Activated T-cell treated with anti-CD3 and anti-CD28 coated beads for 24 hours (primary cell): ENCODE measurements at places on chromosomes 12 and 14.

- DNase-seq = no peak
Measured at GRCh38 chr14:73133795-73134194, 2.5 kb upstream of the PSEN1 start.

GRCh38 chr12:51293696-51294095, 23.5 kb upstream of the SMAGP start:
- DNase-seq = no peak

- no peak for DNase-seq
Measured at GRCh38 chr12:64745259-64745807, 13.9 kb downstream of the GNS start.

GRCh38 chr14:83611491-83611890, 1918.5 kb upstream of the FLRT2 start:
- DNase-seq = no peak

GRCh38 chr12:5187136-5187535, 143.5 kb downstream of the KCNA5 start:
- no peak for DNase-seq

GRCh38 chr12:90922145-90922627, 32.8 kb downstream of the CCER1 start:
- DNase-seq = no peak

- DNase-seq = no peak
Measured at GRCh38 chr12:63845726-63846125, 1.2 kb downstream of the SRGAP1 start.

- DNase-seq = no peak
Measured at GRCh38 chr12:69514111-69514510, 43.9 kb downstream of the FRS2 start.

DNA sequence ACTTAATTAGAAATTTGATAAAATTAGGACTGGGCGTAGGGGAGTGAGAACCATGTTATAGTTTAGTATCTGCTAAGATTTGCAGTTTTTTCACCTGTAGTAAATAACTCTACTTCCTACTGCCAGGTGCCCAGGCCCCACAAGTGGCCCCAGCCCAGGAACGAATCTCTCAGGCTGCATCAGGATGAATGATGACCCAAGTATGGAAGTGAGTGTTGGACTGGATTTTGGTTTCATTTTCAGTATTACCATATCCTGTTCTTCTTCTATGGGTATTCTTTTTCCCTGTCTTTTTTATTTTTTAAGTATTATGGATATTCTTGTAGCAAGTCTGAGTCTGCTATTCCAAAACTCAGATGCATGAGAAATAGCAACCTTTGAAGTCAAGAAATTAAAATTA, 120.3 kb upstream of the BCAT1 start:
- no peak for DNase-seq

GRCh38 chr12:53585448-53586125, 40.6 kb downstream of the ATF7 start:
- DNase-seq = no peak

DNA sequence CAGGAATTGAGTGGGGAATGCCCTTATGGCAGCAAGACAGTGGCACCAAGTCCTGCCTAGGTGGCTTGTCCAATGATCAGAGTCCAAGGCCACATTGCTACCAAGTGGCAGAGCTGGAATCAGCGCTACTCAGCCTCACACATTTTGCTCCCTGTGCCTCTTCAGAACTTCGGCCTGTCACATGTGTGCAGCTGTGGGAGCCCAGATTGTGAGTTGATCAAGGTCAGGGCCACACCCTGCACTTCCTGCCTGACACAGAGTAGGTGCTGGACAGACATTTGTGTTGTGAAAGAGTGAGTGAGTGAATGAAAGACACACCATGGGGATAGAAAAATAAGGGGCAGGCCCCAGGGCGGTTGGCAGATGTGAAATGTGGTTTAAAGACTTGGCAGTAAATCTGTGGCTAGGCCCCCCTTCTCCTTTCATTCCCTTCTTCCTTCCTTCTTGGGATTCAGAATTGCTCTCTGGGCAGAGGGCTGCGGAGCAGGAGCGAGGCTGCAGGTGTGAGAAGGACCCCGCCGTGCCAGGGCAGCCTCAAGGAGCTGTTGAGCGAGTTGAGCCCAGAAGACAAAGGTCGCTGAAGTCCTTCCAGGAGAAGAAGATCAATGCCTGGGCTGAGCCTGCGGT, 83.5 kb downstream of the SLC25A47 start:
- DNase-seq = no peak

DNA sequence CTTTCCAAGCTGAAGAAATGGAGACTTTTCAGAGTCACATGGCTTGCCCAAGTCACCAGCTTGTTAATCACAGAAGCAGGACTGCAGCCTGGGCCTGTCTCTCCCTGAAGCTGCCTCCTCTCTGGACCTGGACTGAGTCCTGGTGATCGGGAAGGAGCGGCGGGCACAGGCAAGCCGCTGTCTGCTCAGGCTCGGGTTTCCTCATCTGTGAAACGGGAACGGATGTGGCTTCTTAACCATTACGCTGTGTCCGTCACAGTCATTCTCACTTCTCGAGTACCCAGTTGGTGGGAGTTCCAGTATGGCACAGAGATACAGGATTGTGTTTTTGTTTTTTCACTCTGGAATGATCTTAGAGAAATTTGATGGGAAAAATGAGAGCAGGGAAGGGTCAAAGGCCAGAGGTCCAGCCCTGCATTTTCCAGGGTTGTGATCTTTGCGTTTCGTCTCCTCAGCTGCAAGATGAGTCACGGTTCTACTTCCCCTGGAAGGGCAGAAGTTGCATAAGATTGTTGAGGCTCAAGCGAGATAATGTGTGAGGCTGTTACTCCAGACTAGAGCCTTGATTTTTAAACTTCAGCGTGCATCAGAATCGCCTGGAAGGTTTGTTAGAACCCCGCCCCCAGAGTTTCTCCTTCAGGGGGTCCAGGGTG, 7.6 kb upstream of the LRTM2 start:
- no peak for DNase-seq

DNA sequence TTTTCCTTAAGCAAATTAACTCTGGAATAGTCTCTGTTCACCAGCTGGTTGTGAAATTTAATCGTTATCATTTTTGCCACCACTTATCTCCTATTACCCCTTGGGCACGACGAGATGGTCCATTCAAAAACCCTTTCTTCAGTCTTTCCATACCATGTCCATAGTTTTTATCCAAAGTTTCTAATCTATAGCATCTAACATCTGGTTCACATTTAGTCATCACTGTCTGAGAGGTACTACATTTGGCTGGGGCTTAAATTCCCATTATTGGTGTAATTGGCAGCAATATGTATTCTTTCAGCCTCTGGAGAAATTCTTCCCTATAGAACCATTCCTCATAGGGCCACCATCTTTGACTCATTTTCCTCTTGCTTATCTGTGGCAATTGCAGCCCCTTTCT, 163.5 kb downstream of the CCER1 start:
- DNase-seq = no peak

GRCh38 chr14:72892879-72893635, 844 bp downstream of the DPF3 start:
- no peak for DNase-seq

DNA sequence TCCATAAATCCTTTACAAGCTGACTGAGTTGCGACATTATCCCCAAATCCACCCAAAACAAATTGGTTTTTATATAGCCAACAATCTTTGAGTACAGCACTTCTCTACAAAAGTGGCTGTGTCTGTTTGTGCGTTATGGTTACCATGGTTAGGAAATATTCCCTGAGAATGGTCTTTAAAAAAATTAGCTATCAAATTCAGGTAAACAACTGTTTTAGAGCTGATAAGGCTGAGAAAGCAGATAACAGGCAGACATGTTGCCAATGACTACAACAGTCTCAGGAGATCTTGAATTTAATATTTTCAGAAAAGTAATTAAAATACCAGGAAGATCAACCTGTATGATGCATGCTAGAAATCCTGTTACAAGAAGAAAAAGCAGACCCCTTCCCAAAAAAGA, 248.0 kb downstream of the RASSF9 start:
- no peak for DNase-seq
